ENCODE measurements at places on chromosomes 4 and X.

GRCh38 chr4:174210354-174210753, 73.1 kb downstream of the FBXO8 start:
- DNase-seq: no peak

- no peak for DNase-seq
Observed at GRCh38 chr4:82774711-82775171, 23.9 kb downstream of the SCD5 start.

- DNase-seq: no peak
Observed at GRCh38 chr4:19961091-19961490, 290.6 kb upstream of the SLIT2 start.

DNA sequence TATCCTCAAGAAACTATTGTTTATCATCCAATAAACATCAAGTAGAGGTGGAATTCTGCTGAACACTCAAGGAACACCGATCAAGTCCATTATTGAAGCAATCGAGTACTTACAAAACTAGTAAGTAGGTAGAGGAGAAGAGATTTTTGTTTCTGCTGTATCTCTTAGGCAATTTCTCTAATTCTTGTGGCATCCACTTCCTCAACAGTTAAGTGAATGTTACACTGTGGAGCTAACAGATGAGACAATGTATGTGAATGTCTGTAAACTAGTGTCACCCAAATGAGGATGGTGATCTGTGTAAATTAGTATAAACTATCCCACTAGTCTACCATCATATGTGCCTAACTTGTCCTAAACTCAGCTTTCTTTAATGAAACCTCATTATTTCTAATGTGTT, 261.6 kb downstream of the ARHGAP24 start:
- no peak for DNase-seq

GRCh38 chr4:89914609-89915550, 20.2 kb downstream of the MMRN1 start:
- no peak for DNase-seq

- no peak for DNase-seq
Observed at GRCh38 chrX:68163441-68163840, 269.9 kb downstream of the OPHN1 start.

DNA sequence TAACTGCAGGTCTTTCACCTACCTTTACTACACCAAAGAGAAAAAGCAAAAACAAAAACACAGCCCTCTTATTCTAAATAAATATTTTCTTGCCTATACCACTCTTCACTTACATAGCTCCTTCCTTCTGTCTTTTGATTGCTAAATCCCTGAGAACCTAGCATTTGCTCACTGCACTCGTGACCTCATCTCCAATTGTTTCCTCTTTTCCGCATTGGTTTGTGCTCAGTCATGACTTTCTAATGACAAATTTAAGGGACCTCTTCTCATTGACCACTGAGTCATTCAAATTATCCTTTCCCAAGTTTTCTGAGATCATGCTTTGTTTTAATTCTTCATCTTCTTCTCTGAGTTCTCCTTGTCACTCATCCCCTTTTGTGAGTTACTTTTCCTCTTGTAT, 1697.1 kb downstream of the STIM2 start:
- DNase-seq: no peak

DNA sequence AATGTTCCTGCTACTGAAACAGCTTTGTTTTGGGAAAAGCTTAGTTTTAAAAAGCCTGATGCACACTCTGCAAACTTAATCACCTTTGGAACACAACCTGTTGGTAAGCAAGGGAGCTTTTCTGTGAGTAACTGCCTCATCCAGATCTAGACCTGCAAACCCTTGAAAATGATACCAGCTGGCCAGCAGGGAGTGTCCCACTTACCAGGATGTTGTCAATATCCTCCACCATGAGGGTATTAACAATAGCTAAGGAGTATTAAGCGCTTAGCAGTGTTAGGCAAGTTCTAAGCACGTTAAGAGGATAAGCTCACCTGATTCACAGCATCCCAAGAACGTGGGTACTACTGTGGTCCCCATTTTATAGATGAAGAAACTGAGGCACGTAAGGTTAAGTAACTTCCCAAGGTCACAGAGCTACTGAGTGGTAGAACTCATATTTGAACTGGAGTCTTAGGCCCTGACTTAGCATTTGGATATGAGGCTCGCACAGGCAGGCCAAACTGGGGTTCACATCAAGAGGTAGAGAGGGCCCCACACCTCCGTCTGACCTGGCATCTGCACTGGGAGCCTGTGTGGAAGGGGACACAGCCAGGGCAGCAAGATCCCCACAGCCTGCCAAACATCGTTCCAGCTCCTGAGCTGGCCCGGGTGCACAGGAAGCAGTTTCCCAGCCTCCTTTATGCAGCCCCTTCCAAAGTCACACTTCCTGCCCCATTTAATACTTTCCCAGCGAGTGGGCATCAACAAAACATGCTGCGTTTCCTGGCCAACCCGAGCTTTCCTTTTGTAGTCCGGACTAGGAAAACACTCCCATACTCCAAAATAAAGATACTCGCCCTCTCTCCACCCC, 32.7 kb downstream of the IRF2 start:
- DNase-seq: no peak

- DNase-seq: no peak
Observed at GRCh38 chr4:6893449-6894085, 16.1 kb upstream of the TBC1D14 start.

DNA sequence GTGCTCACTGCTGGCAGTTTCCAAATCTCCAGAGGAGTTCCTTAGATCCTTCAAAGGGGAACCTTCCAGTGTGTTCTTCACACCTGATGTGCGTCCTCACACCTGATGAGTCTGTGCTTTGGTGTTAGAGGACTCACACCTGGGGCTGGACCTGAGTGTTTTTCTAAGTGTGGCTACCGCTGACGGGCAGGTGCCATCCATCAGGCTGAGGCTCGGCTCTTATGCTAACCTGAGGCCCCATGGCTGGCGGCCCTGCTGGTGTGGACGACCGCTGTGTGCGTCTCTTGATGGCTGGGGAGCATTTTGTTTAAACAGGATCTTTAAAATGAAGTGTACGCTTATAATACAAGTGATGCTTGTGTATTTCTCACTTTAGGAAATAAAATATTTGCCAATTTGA, 28.4 kb downstream of the PCGF3 start:
- no peak for DNase-seq

DNA sequence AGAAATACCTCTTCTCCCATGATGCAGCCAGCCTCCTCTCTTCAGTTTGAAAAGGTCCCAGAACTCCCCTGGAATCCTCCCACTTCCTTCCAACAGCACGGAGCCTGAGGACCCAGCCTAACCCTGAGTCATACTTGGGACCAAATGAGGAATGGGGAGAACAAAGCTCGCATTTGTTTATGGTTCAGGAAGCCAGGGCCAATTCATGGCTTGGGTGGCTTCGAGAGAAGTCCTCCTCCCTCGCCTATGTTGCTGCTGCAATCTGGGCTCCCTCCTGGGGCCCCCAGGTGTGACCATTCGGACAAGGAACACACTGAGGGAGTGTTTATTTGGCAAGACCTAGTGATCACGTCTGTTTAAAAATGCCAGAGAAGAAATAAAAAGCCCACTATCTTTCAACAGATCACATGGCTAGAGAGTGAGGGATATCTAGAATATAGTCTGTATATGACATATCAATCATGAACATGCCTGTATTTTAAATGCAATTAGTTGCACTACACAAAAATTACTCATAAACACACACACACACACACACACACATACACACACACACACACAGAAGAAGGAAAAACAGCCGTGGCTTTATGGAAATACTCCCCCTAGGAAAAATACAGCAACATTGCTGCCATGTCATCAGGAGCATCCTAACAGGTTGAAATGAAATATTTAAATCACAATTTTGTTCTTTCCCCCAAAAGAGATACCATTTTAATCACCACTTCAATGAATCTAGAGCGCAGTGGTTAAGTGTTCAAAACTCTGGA, 155.7 kb upstream of the MAP3K15 start:
- DNase-seq: no peak

GRCh38 chr4:124573056-124573455, 139.5 kb downstream of the ANKRD50 start:
- DNase-seq: no peak

DNA sequence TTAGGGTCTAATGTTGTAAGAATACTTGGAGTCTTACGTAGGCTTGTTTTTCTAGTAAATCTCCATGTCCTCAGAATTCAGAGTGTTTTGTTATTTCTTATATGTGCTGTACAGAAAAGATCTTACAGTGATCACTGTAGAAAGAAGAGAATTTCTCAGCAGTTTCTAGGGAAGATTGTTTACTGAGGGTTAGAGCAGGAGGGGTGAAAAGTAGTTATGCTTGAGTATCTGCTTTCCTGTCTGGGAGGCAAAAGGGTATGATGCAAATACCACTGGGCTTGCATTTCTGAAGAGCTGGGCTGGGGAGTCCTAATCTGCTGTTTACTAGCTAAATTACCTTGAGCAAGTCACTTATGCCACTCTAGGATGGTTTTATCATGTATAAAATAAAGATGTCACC, 78.2 kb downstream of the BEND4 start:
- DNase-seq: no peak

DNA sequence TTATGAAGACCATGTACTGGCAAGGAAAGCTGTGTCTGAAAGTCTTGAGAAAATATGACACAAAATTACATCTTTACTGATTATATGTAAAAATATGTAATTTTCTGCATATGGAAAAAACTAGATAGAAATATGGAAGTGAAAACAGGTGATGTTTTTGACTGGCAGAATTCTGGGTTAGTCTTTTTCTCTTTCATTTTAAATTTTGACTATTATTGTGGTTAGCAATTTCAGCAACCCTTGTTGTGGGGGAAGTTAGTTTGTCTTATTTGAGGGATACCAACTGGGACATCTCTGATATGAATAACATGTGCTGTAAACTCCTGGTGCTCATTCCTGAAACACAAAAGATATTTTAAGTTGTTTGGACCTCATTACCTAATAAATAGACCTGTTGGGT, 49.9 kb upstream of the CPEB2 start:
- DNase-seq: no peak

DNA sequence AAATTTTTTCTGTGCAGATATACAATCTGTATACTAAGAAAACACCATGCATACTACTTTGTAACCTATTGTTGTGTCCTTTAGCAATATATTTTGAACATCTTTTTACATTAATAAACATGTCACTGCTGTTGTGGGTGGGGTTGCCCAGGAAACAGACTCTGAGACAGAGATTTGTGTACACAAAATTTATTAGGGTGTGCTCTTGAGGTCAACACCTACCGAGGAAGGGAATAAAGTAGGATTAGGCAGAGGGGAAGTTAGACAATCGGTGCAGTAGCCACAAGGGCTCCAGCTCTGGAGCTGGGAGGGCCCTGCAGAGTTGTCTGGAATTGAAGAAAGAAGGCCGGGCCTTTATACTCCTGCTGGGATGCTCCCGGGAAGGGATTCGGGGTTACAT, 56.4 kb downstream of the CXorf58 start:
- DNase-seq: no peak

DNA sequence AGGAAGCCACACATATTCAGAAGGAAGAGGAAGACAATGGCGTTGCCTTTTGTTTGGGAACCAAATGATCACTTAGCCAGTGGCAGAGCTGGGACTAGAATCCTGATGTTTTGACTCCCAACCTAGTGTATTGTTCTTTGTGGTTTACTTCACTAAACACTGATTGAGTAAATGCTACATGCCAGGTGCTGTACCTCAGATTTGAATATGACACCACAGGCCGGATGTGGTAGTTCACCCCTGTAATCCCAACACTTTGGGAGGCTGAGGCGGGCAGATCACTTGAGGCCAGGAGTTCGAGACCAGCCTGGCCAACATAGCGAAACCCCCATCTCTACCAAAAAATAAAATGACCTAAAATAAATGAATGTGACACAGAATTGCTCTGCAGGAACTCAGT, 8.4 kb downstream of the NDUFA1 start:
- DNase-seq: no peak

DNA sequence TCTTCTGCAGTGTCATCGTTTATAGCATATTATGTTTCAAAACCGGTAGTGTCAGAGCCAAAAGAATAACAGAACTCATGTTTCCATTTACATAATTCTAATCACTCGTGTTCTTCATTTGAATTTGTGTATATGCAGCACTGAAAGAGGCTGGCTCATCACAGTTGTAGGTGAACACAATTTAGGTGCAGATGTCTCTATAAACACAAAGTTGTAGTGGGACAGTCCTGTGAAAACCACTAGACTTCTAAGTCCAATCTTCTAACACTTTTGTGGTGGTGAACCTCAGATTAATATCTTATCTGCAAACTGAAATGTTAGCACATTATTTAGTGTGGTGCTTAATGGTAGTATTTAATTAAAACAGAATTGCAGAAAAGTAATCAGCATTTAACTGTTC, 872.4 kb downstream of the C4orf33 start:
- DNase-seq: no peak

DNA sequence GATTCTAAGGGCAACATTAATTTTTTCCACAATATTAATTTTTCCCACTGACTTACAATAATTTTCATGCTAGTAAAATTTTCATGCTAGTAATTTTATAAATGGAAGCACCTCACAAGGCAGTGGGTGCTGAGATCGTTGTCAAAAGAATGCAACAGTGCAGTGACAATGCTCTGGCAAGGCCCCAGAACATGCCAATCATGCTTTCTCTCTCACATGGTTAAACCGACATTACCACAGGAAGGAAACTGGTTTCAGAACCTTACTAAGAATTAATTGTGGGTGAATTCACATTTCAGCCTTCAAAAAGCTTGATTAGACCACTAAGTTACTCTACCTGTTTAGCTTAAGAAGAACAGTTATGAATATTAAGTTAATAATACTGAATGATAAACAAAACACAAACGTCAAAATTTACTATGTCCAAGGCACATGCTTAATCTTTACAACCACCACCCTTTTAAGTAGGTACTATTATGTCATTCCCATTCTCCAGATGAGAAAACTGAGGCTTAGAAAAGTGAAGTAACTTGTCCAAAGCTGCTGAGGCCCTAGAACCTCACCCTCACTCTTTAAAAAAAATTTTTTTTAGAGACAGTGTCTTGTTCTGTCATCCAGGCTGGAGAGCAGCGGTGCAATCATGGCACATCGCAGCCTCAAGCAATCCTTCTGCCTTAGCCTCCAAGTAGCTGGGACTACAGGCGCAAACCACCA, 10.0 kb upstream of the OPHN1 start:
- no peak for DNase-seq

DNA sequence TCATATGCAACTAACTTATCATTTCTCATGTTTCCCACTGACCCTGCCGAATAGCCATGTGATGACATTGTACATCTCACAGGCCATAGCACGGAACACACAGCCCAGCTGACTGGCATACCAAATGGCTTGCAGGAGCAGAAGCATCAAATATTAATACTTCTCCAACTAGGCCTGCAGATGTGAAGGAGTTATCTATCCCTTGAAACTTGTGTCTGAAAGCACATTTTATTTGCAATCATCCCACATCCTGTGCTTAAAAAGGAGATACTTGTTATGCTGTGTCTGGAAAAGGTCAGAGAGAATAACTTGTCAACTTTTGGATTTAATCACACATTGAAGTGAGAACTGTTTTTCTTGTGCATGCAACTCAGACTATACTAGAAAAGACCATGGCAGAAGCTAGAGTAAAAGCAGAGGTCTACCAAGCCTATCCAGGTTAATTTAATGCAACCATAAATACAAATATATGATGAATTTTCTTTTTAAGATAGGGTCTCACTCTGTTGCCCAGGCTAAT, 100.4 kb downstream of the IRF2 start:
- no peak for DNase-seq
